ENCODE measurements at places on chromosomes 6 and 20. TPM values are rescaled to one million over a fixed set of nuclear protein-coding genes. Genes with fewer than 3 reads are reported as not detected.

The MICAL1 gene
- 60.1 TPM for polyA plus RNA-seq

The SLC13A3 gene
- polyA plus RNA-seq = 1.9 TPM

The IRF4 gene
- 0.85 TPM for polyA plus RNA-seq

The SCRT2 gene
- polyA plus RNA-seq = not detected

The ELOVL2 gene
- polyA plus RNA-seq = 0.16 TPM

The CAP2 gene
- polyA plus RNA-seq = 3.6 TPM

The FAM50B gene
- 7.1 TPM for polyA plus RNA-seq

The DDRGK1 gene
- polyA plus RNA-seq = 78.2 TPM

The SLC17A2 gene
- not detected for polyA plus RNA-seq

- DNase-seq = no peak
These were observed 77.4 kb upstream of the F13A1 start for GRCh38 chr6:6397842-6398241.

DNA sequence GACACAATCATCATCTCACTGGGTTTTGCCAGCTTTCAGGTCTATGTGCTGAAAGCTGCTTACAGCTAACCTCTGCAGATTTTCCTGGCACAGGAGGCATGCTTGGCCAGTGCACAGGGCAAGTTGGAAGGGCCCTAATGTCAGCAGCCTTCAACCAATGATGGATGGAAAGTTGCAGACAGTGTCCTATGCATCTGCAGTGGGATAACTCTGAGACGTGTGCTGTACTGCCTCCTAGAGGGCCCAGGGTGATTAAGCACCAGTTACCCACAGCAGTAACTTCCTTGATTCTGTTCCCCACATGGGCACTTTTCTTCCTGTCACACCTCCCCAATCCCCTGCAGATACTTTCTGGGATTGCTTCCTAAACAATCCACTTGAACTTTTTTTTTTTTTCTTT, 38.6 kb downstream of the OVOL2 start:
- no peak for DNase-seq

GRCh38 chr20:9474835-9475415, 39.5 kb upstream of the LAMP5 start:
- DNase-seq = no peak

GRCh38 chr6:116443105-116443504, 18.1 kb upstream of the CALHM6 start:
- DNase-seq = no peak

DNA sequence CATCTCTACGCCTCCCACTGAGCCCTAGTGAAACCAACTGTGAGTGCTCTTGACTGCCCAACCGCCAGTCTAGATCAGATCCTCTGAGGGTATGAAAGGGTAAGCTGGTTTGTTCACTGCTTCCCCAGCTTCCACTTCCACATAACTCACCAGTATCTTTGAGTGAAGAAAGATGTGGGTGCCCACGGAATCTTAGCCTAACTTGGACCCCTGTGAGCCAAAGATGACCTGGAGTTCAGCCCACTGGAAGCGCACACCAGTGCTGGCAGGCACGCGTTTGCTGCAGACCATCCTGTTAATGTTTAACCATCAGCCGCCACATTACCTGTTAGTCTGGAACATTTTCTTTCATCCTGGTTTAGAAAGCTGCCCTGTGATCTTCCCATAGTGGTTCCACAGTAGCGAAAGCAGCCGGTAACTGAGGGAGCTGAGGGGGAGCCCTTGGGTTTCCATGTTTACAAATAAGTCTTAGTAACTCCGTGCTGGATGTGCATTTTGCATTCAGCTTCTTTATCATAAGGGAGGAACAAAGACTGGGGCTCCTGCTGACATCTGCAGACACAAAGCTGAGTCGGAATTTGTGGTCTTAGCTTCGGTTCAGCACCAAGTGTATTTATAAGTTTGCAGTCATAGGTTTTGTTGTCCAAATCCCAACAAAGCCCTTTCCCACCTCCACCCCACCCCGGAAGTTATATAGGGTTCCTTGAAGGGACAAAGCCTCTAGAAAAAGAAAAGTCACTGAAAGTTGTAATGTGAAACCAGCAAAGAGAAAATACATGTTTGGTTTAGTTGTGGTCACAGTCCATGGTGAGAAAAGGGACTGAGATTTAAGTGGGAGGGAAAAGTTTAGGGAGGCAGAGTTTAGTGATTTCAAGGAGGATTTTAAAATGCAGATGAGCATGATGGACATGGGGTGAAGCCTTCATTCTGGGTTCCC, 71.0 kb downstream of the SSR1 start:
- peak; percentile 68 for DNase-seq

DNA sequence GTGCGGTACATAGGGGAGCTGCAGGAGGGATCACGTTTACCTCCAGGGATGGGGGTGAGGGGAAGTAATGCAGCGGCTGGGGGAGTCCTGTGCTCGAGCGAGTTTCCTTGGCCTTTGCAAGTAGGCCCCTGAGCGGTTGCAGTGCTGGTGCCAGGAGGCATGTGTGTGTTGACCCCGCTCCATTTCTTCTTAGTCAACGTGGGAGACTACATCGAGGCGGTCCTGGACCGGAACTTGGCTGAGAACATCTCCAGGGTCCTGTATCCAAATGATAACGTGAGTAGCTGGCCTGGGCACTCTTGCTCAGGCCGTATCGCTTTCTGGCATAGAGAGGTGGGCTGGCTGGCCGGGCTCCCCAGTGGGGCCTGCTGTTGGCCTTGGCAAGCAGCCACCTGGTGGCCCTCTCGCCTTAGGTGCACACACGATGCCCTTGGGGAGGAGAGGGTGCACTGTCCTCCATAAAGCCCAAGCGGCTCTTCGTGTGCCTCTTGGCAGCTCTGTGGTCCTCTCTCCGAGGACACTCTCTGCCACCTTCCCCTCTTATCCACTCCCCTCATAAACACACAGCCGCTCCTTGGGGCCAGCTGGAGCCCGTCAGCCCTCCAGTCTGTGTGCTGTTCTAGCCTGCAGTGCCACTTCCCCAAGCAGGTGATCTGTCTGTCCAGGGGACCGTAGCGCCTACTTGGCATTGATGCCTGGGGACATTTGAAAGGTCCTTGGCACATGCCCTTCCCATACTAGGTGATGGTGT, 29.3 kb downstream of the PYGB start:
- DNase-seq = peak; percentile 5

DNA sequence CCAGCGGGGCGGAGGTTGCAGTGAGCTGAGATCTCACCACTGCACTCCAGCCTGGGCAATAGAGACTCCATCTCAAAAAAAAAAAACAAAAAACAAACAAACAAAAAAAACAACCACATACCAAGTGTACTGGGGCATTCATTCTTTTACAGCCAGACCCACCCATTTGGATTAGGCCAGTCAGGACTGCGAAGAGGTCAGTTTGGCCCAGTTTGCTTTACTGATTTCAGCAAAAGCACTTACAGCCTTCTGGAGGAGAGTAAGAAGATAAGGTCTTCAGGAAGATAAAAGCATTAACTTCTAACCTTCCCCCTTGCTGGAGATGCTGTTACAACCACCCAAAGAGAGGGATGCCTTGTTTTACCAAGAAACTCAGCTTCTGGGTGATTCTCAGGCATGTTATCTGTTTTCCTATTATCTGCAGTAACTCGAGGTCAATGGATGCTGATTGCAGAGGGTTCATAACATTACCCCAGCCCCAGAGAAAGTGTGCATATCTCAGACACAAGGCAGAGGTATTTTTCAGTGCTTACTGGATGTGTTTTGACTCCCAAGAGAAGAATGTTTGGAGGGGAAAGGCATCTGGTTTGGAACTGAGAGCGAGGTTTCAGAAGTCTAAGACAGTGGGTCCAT, 118.9 kb downstream of the RIN2 start:
- no peak for DNase-seq

DNA sequence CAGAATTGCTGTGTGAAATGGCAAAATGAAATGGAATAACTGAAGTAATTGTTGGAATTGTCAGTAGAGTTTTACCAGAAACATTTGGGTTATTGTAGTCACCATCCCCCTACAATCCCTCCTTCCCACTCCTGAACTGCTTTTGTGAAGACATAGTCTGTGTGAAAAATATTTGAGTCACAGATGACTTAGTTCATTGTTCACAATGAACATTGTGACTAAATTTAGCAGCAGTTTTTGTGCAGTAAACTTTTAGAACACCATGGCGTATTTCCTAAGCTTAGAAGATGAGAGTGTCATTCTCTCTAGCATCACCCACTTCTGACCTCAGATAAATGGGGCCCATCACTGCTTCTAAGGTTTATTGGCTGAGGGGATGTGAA, 11.0 kb downstream of the OTOR start:
- no peak for DNase-seq

DNA sequence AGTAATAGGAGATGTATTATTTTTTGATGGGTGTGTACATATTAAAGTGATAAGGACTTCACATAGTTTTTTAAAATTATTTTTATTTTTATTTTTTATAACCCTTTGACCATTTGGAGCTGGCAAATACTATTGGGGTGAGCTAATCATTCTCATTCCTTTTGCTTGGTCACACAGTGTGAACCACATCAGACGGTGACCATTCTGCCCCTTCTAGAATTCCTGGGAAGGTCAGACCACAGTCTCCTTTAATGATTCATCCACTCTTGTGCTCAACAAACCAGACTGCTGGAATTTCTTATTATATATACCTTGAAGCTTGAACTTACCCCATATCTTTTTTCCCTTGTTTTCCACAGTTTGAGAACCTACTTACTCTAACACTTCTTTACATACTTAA, 23.9 kb upstream of the PRL start:
- no peak for DNase-seq

GRCh38 chr6:64553249-64553786, 917.7 kb downstream of the PHF3 start:
- no peak for DNase-seq

GRCh38 chr6:33490198-33490597, 35.8 kb downstream of the ZBTB9 start:
- DNase-seq = no peak

GRCh38 chr6:41439524-41440418, 104.4 kb downstream of the NCR2 start:
- DNase-seq = no peak

- no peak for DNase-seq
These were observed 14.0 kb upstream of the MRGBP start for GRCh38 chr20:62782149-62782892.

DNA sequence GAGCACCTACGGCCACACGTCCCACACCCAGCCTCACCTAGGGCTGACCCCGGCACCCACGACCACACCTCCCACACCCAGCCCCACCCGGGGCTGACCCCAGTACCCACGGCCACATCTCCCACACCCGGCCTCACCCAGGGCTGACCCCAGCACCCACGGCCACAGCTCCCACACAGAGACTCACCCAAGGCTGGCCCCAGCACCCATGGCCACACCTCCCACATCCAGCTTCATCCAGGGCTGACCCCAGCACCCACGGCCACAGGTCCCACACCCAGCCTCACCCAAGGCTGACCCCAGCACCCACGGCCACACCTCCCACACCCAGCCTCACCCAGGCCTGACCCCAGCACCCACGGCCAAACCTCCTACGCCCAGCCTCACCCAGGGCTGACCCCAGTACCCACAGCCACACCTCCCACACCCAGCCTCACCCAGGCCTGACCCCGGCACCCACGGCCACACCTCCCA, 36.7 kb downstream of the NINL start:
- DNase-seq = no peak

GRCh38 chr6:168671028-168671862, 230.3 kb downstream of the SMOC2 start:
- DNase-seq = no peak

DNA sequence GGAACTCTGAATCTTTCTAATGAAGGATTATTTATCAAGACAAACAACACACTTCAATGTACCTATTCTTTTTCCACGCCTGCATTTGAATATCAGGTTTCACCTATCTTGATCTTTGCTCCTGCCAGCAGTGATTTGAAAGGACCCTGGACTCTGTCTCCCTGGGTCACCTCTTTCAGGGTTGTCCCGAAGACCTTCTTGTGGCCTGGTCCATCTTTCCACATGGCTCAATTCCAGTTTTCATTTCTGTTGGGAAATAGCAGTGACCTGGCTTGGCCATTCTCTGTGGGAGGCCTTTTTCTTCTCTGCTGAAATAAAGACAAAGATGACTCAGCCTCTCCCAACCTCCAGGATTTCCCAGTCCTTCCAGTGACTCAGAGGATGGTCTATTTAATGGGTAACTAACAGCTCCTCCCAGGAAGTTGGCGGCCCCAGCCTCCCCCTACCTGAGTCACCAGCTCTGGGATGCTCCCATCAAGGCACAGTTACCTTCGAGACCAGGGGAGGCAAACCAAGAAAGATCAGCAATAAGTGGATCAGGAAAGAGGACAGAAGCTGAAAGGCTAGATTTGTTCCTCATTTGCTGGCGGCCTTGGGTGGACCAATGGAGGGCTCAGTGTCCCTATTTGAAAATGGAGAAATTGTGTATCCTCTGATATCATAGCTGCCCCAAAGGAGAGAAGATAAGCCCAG, 120.2 kb upstream of the RNF24 start:
- DNase-seq = no peak

DNA sequence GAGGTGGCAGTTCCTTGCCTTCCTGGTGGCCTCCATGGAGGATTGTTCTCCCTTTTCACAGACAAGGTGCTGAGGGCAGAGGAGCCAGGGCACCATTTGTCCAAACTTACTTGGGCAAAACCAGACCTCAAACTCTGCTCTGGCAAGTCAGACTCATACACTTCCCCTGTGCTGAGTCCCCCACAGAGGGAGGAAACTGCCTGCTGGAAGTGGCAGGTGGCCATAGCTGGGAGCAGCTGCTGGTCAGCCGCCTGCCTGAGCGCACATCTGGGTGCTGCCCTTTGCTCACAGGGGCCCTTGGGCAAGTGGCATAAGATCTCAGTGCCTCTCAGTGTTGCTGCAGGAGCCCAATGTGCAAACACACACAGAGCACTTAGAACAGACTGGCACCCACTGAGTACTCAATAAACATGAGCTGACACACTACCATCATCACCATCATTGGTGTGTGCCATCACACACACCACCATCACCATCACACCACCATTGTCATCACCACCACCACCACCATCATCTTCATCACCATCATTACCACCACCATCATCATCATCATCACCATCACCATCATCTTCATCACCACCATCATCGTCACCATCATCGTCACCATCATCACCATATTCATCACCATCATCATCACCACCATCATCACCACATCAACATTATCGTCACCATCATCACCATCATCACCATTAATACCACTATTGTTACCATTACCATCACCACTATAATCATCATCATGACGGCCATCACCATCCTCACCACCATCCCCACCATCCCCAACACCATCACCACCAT, 17.6 kb downstream of the NOL4L start:
- DNase-seq = no peak

DNA sequence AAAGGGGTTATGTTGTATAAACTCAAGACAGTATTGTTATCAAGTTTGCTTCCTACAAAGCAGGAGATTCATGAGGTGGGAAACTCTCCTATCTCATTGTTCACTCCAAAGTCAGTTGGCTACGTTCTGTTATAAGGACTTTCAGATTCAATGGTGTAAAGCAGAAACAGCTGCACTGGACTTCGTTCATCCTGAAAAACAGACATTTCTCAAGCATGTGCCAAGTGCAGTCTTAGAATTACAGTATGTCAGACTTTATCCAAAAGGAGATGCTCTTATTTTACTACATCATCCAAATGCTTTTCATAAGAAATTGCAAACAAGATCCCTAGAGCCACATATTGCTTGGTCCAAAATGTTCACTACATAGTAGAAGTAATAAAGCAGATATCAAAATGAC, 14.9 kb downstream of the COL21A1 start:
- DNase-seq = peak; percentile 74

Measured in lung (tissue), 17 donors.